ENCODE measurements at places on chromosomes 7 and 10.
A peak's percentile ranks its signal among the peaks of the same experiment; 100 is the strongest.

GRCh38 chr10:19815731-19816410 lies 361 bp upstream of the PLXDC2 start:
- peak; percentile 58 for DNase-seq

DNA sequence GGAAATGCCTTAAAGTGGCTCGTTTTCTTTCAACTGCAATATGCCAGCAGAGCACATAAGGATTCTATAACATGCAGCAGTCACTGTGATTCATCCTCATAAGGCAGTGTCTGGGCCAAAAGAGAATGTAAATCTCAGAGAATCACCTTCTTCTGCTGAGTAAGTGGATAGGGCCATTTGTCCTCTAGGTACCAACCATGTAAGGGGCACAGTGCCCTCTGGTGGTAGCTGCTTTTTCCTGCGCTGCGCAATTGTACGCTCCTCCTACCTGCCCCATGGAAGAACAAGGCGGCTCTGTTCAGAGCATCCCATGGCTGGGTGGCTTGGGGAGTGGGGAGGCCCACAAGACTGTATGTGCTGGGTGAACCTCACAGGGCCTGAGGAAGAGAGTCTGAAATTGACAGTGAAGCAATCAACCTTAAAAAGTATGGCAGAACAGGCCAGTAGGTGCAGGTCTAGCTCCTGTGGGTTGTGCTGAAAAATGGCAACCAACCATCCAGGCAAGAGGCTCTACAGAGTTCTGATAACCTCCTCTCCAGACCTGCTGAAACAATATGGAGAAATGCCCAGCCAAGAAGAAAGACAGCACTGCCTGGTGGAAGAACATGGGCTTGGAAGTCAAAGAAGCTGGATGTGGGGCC lies 78.6 kb upstream of the C10orf90 start:
- peak; percentile 86 for DNase-seq

DNA sequence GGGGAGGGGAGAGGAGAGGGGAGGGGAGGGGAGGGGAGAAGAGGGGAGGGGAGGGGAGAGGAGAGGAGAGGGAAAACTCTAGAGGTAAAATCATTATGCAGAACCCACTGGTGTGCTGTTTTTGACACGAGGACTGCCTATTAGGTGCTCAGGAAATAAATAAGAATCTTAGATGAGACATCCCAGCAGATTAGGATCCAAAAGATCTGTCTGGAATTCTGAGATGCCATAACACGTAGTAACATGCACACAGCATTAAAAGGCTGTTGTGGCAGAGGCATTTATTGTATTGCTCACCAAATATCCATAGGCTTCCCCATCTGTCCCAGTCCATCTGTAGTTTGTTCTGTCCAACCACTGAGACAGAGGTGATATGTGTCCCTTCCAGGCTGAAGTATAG lies 40.8 kb upstream of the KMT2E start:
- no peak for DNase-seq

DNA sequence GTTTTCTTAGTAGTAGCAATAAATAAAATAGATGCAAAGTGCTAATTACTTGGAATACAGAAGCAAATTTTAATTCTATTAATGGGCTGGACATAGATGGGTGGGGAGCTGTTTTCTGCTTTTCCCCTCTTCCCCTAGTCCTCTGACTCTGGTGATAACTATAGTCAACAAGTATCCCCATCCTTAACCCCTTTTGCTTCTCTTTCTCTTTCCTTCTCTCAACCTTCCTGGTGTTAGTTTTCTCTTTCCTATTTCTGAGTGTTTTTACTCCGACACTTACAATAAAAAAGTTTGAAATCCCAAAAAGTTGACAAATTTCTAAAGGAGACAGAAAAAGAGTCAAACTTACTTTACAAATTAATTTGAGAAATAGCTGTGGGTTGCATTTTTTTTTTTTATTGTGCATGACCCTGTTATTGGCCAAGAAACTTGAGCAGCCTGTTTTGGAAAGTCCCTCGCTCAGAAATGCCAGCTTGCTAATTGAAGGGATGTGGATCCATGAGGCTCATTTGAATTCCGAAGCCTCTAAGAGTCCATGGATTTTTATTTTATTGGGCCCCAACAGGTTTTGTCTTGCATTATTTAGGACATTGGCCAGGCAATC lies 2.4 kb downstream of the FAS start:
- DNase-seq, result no peak

- DNase-seq, result no peak
Measured at GRCh38 chr7:142308918-142309317, 51.1 kb upstream of the PRSS58 start.

DNA sequence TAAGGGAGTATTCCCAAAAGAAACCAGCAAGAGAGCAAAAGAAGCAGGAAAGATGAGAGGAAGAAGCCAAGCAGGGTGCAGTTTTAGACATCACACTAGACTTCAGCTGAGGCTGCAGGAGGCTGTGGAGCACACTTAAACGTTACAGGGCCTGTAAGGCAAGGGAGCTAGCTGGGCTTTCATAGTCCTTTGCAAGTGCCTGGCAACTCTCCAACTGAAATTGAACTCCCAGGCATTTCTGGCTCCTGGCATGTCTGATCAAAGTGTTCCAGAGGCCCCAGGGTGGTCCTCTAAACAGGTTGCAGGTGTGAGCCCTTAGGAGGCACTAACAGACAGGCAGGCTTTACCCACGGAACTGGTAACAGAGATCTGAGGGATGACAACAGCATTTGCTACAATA lies 750.2 kb downstream of the XPNPEP1 start:
- DNase-seq, result no peak

DNA sequence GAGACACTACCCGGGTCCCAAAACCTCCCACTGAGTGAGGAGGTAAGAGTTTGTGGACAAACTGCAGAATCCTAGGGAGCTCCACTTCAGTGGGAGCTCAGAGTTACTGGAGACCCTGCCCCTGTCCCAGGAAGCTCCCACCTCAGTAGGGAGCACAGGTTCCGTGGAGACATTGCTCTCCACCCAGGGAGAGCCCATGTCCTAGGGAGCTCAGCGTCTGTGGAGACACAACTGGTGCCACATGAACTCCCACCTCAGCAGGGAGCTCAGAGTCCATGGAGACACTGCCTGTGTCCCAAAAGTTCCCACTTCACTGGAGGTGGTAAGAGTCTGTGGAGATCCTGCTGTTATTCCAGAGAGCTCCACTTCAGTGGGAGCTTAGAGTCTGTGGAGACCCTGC lies 6.3 kb downstream of the MYO1G start:
- no peak for DNase-seq

DNA sequence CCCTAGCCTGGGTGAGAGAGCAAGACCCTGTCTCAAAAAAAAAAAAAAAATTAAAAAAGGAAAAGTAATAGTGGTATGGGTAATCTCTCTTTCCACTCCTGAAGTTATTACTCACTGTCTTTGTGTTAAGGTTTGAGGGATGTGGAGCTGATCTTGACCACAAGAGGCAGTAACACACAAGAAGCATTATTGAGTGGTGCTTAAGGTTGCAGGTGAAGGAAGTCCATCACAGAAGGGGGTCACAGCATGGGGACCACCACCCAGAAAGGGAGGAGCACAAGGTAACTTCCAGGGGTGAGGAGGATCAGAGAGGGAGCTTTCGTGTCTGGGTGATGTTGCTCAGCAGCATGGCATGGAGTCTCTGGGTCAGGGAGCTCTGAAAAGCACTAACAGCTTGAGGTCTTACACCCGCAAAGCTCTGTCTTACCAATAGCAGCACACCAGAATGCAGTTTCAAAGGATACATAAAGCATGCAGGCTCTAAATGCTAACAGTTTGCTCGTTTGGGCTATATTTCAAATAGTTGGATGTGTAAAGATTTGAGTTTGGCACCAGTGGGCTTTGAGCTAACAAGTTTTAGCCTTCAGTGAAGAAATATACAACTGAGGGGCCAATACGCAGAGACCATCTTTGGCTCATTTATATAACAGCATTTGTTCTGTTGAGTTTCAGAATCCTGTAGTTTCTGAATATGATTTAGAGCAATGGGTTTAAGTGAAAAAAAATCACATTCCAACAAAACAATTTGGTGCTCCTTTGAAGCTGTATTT lies 100.4 kb upstream of the DNAJC1 start:
- no peak for DNase-seq

- DNase-seq, result no peak
Measured at GRCh38 chr10:122515022-122515424, 45.5 kb upstream of the DMBT1 start.

DNA sequence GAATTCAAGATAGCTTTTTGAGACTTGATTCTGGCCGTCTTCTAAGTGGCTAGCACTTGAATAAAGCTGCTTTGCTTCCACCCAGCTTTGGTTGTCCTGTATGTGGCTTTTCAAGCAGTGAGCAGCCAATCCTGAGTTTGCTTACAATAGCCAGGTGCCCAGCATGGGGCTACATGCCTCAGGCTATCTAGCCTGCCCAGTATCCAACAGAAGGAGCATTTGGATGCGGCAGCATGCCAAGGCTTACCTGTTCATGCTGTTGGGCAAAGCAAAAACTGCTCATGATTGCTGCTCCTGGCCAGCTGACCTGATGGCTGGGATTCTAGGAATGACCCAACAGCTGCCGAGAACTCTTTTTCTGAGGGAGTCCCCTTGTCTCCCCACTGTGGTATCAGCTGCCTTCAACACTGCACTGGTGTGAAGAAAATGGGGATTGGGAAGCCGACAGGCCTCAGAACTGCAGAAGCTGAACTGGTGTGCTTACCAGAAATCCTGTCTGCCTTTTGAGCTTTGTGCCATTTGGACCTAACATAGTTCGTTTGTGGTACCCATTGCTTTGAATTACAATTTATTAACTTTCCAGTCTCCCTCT lies 618.9 kb upstream of the IGFBP3 start:
- no peak for DNase-seq

DNA sequence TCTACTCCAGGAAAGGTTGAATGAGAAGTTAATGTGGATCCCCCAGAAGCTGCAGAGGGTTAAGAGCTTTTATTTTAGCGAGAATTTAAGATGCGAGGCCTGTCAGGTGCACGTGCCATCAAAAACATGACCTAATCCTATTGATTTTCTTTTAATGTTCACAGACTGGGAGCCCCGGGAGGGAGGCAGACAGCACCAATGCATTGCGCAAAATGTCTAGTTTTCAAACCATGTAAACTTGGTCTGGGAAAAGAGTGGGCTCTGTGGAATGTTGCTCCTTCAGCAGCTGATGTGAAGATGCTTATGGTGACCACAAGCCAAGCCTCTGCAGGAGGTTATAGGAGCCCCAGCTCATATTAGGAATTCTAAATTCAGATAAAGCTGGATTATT lies 172.0 kb upstream of the ITGB1 start:
- no peak for DNase-seq

GRCh38 chr7:137942484-137943115 lies 59.3 kb downstream of the CREB3L2 start:
- DNase-seq, result no peak

Data from WERI-Rb-1 (cell line).